ENCODE measurements at places on chromosomes 7 and 10.

DNA sequence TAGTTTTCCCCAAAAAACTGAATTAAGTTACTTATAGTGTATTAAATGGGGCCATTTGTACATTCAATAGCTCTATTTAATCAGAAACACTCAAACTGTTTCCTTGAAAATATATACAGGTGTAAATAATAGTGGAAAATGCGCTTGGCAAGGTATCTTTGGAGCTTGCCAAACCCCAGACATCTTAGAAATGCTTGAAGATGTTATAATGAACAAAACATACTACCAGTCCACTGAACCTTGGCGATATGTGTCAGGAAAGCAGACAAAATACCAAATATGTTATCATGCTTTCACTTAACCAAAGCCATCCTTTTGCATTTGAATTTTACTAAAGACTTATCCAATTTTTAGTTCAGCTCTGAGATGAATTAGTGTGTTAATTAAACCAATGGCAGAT is 352.7 kb upstream of the SEMA3A start:
- DNase-seq: no peak

- no peak for DNase-seq
These were observed 179.9 kb upstream of the TMEM72 start for GRCh38 chr10:44731283-44731682.

- DNase-seq: no peak
These were observed 18.9 kb downstream of the BHLHA15 start for GRCh38 chr7:98229991-98230745.

DNA sequence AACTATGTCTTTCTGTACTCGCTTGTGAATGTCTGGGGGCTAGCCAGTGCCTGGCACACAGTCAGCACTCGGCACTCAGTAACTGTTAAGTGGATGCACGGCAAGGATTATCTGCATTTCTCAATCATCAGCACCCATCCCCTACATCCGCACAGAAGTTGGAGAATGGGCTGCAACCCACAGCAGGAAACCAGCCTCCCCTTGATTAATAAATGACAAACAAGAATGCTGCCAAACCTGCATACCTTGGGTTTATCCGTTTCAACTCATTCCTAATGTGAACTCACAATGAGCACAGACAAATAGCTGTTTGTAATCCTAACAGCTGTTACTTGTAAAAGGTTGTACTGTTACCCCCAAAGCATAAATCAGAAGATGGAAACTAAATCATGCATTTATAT is 28.9 kb downstream of the PPP1R3C start:
- DNase-seq: no peak

GRCh38 chr10:49419005-49419404 is 23.1 kb upstream of the DRGX start:
- DNase-seq: no peak

- DNase-seq: no peak
These were observed 36.3 kb downstream of the PFKP start for GRCh38 chr10:3103646-3104045.

DNA sequence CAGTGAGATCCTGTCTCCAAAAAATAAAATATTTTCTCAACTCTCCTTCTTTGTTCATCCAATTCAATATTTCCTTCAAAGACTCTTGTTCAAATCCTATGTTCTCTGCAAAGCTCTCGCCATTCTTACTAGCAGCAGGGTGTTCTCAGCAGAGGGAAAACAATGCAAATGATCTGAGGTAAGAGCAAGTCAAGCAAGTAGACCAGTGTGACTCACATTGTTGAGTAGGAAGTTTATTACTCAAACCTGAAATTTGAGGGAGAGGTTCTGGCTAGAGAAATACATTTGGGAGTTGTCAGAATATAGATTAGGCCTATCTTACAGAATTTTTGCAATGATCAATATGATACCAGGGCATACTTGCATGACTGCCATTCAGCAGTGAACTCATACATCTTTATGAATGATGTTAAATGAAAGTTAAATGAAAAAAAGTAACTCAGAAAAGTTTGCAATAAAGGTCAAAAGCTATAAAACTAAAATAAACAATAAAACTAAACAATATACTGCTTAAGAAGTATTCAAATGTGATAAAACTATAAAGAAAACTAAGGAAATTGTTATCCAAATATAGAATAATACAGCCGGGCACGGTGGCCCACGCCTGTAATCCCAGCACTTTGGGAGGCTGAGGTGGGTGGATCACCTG is 5.8 kb downstream of the IDE start:
- no peak for DNase-seq

DNA sequence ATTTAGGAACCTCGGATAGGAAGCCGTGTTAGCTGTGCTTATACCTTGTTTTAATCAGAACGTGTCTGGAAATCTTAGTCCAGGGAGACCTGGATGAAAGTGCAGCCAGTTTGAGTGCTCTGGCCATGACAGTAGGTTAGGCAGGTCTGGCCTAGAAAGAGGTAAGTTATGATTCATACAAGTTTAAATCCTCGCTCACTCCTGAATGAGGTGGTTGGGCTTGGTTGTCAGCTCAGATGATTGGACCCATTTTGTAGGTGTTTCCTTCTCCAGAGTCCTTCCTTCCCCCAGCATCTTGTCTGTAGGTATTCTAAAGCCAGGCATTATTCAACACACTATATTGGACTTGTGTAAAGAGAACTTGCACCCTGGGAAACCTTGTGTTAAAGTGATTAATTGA is 561.9 kb upstream of the GALNT17 start:
- no peak for DNase-seq

DNA sequence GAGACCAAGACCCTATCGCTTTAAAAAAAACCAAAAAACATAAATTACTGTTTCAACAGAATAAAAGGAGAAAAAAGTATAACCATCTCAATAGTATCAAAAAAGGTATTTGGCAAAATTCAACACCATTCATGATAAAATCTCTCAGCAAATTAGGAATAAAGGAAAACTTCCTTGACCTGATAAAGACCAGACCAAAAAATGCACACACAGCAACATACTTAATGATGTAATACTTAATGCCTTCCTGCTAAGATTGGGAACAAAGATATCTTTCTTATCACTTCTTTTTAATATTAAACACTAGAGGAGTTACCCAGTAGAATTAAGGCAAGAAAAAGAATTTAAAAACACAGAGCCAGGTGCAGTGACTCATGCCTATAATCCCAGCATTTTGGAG is 79.3 kb downstream of the CNOT4 start:
- DNase-seq: no peak

- no peak for DNase-seq
These were observed 122.4 kb downstream of the PLXNA4 start for GRCh38 chr7:132453826-132454225.

DNA sequence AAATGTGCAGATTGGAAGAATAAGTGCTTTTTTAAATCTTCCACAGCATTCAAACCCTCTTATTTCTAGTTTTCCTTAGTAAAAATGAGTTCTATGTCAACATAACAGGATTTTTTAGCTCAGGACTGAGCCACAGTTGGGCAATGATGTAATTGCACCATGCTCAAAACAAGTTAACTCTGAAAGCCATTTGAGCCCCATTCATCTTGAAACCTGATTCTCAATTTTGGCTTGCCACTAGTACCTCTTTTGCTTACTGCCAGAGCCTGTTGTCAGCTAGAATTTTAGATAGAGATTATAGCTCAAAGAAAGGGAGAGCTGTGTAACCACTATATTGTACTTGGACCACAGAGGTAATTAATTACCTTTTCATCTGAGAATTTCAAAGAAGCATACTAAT is 1028.5 kb upstream of the PHF14 start:
- DNase-seq: no peak

DNA sequence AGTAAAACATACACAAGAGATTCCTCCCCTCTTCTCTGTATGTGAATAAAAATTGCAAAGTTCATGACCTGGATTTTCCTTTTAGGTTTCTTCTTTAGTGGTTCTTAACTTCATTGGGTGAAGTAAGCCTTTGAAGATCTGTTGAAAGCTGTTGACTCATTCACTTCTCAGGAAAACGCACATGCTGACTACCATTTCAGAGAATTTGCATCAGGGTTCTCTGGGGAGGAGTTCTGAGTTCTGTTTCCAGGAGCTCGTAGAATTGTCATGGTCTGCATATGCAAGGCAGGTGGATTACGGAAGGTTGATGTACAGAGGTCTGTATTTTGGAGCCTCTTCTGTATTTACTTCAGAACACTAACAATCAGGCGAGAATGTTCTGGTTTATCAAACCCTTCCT is 962 bp upstream of the SLC26A4 start:
- peak; percentile 52 for DNase-seq

DNA sequence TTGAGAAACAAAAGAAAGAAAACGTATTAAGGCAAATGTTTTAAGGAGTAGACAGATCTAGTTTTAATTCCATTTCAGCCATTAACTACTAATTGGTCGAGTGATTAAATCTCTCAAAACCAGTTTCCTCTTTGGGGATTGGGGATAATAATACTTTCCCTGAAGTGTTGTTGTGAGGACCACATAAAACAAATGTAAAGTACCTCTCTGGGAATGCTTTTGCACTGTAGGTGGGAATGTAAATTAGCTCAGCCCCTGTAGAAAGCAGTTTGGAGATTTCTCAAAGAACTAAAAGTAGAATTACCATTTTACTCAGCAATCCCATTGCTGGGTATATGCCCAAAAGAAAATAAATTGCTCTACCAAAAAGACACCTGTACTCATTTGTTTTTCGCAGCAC is 36.0 kb upstream of the PPP1R3C start:
- no peak for DNase-seq

GRCh38 chr10:62062028-62062427 is 160.5 kb downstream of the ARID5B start:
- no peak for DNase-seq

- DNase-seq: no peak
These were observed 153.6 kb downstream of the ARHGAP21 start for GRCh38 chr10:24569828-24570657.

GRCh38 chr7:1100386-1100785 is 12.5 kb downstream of the GPER1 start:
- no peak for DNase-seq

DNA sequence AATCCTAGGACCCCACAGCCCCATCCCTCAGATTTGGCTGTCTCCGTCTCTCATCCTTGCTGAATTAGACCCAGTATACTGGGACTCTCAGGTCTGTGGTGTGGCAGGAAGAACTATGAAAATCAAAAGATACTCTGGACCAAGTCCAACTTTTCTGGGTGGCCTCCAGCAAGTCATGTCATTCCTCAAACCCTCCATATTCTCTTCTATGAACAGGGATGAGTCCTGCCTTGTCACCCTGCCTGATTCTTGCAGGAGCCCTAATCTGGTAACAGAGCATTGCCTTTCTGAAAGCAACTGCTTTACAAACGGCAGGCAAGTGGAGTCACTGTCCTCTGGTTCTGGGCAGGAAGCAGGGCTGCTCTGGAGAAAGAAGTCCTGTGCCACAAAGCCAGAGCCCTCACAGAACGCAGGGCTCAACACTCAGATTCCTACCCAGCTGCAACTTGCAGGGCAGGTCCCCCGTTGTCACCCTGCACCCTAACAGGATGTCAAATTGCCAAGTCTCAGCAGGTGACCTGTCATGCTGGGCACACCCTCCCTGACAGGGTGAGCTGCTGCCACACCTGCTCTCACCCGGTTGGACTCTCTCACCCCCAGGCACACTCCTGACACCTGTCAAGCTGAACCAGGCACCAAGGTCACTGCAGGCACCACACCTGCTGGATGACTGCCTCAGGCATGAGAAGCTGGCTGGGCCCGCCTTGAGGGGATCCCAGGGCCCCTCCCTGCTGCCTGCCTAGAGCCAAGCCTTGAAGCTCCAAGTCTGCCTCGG is 227.7 kb downstream of the KCNMA1 start:
- no peak for DNase-seq

DNA sequence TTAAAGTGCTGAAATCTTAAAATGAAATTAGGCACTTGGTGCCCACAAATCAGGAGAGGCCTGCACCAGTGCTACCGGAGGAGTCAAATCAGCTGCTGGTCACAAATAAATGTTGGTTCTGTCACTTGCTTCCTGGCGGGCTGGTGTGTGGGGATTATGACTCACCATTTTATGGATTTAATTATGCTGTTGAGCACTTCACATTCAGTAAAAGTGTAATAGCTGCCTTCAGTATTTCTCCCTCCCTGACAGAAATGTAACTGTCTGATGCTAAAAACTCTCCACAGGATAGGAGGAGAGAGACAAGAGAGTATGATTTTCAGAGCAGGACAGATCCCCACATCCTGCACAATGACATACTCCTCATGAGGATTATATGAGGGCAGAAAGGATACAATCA is 186.0 kb downstream of the JAZF1 start:
- peak; percentile 44 for DNase-seq

GRCh38 chr10:75074711-75075445 is 36.6 kb upstream of the SAMD8 start:
- DNase-seq: no peak

DNA sequence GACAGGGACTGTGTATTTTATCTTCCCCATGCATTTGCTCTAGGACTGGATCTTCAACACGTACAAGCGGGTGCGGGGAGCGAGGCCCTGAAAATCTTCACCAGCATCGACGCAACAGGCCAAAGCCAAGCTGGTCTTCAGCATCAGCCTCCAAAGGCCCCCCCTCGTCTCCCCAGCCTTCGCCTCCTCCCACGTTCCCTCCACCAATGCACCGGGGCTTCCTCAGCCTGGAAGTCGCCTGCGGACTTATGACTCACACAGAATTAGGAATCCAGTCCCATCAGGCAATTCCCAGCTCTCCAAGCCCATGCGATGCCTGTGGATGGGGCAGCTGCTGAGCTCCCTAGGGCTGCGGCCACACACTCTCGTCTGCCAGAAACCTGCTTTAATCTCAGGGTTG is 36.3 kb upstream of the RNF32 start:
- DNase-seq: no peak

GRCh38 chr10:106355450-106355849 is 809.1 kb downstream of the SORCS1 start:
- DNase-seq: no peak

GRCh38 chr10:112475575-112476218 is 28.7 kb downstream of the VTI1A start:
- no peak for DNase-seq

- no peak for DNase-seq
These were observed 339.1 kb downstream of the HGF start for GRCh38 chr7:81430761-81431160.

- DNase-seq: no peak
These were observed 16.7 kb upstream of the MGAM2 start for GRCh38 chr7:142094861-142095260.

DNA sequence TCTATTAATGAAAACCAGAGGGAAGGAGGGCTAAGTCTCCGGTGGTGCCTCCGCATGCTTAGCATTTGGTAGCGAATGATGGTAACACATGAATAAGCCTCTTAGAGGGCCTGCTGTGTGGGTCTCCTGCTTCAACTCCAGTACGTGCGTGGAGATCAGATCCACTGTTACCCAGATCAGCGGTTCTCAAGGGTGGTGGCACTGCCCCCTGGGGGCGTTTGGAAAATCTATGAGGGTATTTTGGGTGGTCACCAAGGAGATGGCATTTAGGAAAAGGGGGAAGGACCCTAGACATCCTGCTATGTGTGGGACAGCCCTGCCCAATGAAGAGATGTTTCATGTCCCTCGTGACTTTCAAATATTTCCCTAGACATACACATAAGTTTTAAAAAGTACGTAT is 57.1 kb upstream of the TM9SF3 start:
- no peak for DNase-seq

GRCh38 chr10:75404815-75405597 is 3.4 kb upstream of the ZNF503 start:
- no peak for DNase-seq

- DNase-seq: no peak
These were observed 249.8 kb upstream of the AKR1E2 start for GRCh38 chr10:4576206-4576605.
